ENCODE measurements at places on chromosomes 7 and 10.

DNA sequence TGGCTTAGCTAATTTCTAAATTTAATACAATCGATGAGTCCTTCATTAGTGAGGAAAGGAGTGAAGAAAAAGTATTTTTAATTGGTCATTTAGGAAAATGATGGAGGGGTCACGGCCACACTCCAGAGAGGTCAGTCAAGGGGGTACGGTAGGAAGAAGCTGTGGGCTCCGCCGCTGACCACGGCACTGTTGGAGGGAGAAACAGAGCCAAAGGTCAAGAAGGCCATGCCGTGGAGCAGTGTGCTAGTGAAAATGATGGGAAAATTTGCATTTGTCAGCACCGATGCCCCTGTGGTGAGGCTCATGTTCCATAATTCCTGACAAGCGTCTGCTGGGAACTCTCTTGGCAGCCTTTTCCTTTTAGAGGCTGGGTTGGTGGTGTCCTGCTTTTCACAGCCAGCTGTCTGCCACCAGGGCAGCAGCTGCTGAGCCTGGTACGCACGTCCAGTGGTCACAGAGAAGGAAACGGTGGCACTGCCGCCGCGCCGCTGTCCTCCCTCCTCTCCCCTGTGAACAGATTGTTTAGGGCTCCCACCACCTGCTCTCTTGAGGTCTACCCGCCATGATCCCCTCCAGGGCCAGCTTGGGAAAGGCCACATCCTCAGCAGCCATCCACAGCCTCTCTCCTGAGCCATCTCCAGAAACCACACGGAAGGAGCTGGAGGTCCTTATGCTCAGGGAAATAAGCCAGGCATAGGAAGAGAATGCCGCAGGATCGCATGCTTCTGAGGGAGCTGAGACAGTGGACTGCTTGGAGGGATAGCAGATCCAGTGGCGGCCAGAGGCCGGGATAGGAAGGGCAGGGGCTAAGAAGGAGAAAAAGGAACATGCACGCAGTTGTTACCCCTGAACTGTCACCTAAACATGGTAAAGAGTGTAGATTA is 263.7 kb upstream of the PPP2R2D start:
- no peak for DNase-seq

DNA sequence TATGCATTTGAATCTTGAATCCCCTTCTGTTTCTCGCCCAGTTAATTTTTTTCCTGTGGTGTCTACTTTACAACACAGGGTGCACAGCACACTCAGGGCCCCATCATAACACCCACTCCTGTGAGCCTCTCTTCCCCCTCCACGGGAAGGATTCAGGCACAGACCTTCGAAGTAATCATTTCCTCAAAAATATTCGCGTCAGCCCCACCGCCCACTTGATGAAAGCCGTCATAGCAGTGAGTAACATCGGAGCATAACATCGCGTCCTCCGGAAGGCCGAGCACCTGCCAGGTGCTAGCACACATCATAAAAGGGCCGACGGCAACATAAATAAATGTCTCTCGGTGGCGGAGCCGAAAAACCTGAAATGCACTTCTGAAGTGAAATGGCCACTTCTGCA is 201.7 kb upstream of the ADARB2 start:
- DNase-seq = peak; percentile 80

DNA sequence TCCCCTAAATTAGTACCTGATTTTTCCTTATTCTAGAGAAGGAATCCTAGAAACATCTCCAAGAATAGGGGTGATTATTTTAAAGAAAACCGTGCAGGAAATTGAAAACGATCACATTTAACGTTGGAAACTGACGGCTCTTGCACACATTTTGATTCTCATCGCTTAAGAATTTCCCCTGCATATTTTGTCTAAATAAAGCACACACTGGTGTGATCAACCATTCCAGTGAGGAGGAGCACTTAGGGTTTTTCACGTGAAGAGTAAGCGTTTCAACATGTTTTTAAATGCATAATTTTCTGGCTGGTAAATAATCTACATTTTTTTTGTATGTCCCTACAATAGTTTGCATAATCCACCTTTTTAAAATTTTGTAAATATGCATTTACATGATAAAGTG is 229.7 kb upstream of the PFKP start:
- no peak for DNase-seq

GRCh38 chr10:12531305-12532220 is 182.2 kb downstream of the CAMK1D start:
- no peak for DNase-seq

GRCh38 chr10:79930267-79930666 is 18.6 kb downstream of the SFTPD start:
- DNase-seq = no peak

GRCh38 chr10:24513155-24513554 is 210.5 kb downstream of the ARHGAP21 start:
- no peak for DNase-seq

DNA sequence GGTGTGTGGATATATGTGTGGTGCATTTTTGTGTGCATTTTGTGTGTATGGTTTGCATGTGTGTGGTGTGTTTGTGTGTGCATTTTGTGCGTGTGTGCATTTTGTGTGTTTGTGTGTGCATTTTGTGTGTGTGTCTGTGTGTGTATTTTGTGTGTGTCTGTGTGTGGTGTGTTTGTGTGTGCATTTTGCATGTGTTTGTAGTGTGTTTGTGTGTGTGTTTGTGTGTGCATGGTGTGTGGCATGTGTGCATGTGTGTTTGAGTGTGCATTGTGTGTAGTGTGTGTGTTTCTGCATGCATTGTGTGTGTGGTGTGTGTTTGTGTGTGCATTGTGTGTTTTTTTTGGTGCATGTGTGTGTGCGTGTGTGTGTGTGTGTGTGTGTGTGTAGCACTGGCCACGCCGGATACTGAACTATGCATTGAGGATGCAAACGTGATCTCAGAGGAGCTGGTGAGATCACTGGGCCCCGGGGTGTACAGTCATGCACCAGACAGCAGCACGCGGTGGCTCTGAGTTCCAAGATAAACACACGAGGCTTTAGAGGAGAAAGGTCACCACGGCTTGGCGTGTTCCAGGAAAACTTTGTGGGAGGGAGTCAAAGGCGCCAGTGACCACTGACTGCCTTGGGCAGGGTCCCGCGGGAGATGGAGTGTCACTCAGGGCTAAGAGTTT is 106.6 kb upstream of the SHH start:
- no peak for DNase-seq
